OCI-LY7 (cell line): ENCODE measurements at places on chromosomes 7 and 10. TPM values are rescaled to one million over a fixed set of nuclear protein-coding genes. Genes with fewer than 3 reads are reported as not detected.

Gene ANXA8L1
- total RNA-seq, result not detected in 2 replicates

DNA sequence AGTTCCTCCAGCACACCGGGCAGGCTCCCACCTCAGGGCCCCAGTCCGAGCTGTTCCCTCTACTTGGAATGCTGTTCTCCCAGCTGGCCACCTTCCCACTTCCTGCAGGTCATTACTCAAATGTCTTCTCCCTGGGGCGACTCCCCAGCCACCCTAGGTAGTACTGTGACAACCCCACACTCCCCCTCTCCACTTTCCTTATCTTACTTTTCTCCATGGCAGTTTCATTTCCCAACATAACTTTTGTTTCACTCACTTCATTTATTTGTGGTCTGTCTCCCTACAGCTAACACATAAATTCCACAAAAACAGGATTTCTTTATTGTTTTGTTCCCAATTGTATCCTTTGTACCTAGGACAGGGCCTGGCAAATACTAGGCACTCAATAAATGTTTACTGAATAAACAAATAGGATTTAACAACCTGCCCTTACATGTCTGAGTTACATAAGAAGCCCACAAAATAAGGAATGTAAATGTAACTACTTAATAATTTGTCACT lies 76.5 kb downstream of the JAZF1 start:
- DNase-seq, result no peak

Gene TFAM
- 79.5 and 94.6 TPM in 2 replicates for total RNA-seq

Gene EVX1
- total RNA-seq, result not detected in 2 replicates

DNA sequence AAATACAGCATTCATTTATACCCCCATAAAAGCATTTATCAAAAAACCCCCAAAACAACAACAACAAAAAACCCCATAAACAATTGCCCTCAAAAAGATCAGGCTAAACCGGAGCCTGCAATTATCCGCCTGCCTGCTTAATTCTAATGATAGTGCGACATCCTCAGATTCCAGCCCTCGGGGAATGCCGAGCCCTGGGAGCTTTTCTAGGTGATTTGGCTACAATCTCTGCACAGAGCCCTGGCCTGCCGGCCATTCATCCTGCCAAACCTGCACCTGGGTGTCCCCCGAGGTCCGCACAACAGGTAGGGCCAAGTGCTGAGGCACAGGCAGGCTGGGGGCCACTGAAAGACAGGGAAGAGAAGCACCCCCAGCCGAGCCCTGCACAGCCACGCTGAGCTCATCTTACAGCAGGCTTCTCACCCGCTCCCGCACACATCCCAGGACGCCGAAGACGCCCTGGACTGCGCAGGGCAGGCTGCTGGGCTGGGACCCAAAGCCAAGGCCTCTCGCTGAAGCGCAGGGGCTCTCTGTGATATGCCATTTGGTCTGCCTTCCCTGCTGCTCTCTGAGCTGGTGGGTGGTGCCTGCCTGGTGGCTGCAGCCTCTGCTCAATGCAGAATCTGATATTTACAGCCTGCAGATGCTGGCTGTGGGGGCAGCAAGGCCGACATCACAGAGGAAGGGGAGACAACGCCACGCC lies 57.5 kb downstream of the CAMK2B start:
- no peak for DNase-seq

Gene PKD2L1
- 0.76 TPM in 1 of 2 replicates, not detected in the other for total RNA-seq

- no peak for DNase-seq
Observed at GRCh38 chr7:44394112-44394447, 68.7 kb upstream of the CAMK2B start.

Gene ZNF503
- not detected in 2 replicates for total RNA-seq
